ENCODE measurements at places on chromosomes 7 and 10.

GRCh38 chr7:76223286-76223972 lies 21.7 kb downstream of the SRRM3 start:
- no peak for DNase-seq

DNA sequence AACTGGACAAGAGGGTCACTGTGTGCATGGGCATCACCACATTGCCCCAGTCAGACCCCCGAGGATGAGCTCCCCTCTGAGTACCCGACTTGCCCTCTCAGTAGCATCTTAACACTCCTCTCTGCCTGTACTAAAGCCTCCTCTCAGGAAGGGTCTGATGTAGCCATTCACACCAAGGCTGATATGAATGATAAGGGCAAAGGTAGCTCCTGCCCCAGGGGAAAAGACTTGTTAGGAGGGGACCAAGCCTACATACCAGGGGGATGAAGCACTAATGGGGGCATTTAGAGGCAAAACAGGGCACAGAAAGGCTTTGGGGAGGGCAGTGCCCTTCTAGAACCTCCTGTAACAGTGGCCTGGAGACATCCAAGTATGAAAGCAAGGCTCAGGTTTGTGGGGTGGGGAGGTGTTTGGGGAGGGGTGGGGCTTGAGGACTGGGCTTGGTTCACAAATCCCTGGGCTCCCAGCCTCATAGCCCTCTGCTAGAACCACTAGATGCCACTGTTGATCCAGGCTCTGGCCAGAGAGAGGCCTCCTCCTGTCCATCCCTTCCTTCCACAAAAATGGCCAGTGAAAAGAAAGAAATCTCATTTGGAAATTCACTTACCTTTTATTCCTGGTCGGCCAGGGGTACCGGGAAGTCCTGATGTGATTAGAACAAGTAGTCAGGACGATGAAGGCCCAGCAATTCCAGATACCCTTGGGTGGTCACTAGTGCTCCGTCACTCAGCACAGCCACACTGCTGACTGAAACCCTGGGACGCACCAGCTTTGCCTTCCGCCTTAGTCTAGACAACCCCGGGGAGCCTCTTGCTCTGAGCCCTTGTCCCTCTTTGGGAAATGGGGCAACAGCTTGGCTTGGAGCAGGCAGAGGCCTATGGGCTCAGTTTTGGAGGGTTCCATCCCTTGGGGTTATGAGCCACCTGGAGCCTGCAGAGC lies 40.3 kb downstream of the COL17A1 start:
- peak; percentile 11 for DNase-seq

DNA sequence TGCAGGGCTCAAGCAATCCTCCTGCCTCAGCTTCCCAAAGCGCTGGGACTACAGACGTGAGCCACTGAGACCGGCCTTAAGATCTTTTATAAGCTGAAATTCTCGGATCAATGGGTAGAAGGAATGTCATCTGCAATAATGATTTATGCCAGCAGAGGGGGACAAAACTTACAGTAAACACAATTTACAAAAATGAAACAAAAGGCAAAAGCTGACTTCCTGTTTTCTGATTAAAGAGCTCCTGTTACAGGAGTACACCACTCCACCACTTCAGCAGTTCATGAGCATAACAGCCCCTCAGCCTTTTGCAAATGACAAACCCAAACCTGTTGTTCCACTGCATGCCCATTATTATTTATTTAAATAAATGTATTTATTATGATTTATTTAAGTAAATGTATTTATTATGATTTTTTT lies 88.5 kb upstream of the ATP6V0A4 start:
- peak; percentile 22 for DNase-seq

- DNase-seq = no peak
Observed at GRCh38 chr7:109579901-109580300, 1010.2 kb downstream of the DNAJB9 start.

DNA sequence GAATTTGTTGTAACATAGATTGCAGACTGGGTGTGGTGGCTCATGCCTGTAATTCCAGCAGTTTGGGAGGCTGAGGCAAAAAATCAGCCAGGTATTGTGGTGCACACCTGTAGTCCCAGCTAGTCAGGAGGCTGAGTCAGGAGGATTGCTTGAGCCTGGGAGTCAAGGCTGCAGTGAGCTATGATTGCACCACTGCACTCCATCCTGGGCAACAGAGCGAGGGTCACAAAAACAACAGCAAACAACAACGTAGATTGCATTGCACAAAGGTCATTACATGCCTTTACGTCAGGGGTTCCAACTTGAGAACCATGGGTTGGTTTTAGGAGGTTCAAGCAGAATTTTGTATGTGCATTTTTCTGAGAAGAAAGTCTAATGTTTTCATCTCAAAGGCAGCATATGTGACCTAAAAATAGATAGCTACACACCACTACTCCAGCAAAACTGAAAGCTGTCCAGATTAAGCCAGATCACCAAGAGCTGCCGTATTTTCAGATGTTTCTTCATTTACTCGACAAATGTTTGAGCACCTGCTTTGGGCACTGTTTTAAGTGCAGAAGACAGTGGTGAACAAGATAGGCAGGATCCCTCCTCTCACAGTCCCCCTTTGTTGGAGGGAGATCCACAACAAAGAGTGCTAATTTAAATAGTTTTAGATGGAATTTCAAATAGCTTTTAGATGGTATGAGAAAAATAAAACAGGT lies 28.3 kb upstream of the CYP26C1 start:
- no peak for DNase-seq

- no peak for DNase-seq
Observed at GRCh38 chr7:107068156-107068555, 23.7 kb downstream of the PRKAR2B start.

DNA sequence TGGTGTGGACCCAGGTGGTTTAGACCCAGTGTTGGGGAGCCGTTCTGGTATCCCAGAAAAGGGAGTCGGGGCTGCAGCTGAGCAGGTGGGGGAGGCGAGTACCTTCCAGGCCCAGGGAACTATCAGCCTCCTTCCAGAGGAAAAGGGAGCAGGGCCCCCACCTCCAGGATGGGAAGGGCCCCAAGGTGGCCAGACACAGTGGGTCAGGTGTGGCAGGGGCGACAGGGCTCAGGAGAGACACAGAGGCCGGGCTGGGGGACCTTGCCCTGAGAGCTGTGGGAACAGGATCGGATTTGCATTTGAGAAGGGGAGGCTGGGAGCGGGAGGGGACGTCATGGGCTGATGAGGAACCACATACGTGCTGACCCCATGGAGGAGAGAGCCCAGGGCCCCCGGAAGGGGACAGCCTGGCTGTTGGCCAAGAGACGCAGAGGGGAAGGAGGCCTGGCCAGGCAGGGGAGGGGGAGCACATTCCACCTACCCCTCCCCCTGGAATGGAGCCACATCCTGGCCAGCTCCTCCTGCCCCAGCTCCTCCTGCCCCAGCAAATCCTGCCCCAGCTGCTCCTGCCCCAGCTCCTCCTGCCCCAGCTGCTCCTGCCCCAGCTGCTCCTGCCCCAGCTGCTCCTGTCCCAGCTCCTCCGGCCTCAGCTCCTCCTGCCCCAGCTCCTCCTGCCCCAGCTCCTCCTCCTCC lies 9.7 kb upstream of the TTYH3 start:
- no peak for DNase-seq

DNA sequence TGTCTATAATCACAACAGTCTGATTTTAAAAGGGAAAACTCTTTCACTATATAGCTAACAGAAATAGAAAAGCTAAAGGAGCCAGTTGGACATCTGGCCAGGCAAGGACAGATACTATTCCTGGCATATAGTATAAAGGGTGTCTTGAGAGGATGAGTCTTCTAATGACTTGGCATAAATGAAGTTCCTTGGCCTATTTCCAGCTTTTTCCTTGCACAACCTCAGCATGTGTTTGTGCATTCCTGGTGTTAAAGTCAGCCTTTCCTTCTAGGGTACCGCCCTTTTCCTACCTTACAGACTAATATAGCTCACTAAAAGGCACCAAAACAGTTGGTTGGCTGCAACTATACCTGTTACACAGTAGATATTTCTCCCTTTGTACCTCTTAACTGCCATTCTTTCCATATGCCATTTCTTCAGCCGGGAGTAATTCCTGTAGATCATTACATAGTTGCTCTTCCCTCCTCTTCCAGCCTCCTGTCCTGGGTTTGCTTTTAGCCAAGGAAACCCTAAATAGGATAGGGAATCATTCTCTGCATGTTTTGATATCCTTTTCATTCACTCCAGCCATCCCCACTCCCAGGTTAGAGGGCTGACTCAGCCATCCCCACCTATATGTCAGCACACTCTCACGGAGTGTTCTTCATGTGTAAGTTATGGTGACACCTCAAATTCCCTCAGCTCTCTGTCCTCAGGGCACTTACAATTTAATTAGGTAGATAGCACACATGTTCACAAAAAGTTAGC lies 102.1 kb upstream of the MDFIC start:
- DNase-seq = peak; percentile 87

- no peak for DNase-seq
Observed at GRCh38 chr7:36473454-36474282, 84.0 kb downstream of the ANLN start.

- DNase-seq = no peak
Observed at GRCh38 chr7:14047709-14048399, 58.4 kb upstream of the ETV1 start.

DNA sequence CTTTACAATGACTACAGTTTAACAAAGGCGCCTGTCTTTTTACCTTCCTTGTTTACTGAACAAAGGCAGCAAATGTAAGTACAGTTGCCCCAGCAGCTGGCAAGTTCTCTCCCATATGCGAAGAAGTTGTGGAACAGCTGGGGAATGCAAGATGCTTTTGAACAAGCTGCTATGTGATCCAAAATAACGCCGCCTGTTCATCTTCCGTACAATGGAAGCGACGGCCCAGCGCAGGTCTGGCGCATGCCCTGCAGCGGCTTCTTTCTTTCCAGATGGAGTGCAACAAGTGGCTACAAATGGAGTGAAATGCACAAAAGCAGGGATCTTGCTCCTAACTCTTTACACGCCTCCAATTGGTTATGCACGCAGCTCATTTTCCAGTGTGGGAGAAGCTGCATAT lies 97.0 kb upstream of the SVIL start:
- DNase-seq = no peak

DNA sequence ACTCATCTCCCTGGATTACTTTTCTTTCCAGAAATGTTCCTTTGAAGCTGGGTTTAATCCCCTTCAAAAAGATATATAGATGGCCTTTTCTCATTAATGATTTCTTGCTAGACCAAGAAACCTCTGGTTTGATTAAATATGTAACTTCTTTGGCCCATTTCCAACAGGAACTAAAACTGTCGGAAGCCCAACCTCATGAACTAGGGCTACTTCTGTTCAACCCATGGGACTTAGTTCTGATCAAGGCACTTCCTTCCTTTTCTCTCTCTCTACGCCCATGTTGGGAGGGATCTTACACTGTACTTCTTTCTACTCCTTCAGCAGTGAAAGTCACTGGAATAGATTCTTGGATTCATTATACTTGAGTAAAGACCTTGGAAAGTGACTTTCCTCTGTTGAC lies 83.6 kb downstream of the TMEM106B start:
- DNase-seq = no peak

DNA sequence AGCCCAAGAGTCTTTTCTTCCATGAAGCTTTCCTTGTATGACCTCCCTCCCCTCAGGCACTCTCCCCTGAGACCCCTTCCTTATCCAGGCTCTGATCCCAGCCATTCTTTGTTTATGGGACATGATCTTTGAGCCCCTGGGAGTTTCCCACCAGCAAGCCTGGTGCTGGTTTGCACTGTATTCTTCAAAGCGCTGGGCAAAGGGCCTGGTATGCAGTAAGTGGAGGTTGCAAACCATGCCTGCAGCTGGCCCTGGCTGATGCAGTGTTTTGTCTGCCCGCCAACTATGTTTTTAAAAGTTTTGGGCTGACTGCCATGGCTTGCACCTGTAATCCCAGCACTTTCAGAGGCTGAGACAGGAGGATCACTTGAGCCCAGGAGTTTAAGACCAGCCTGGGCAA lies 6.8 kb upstream of the NODAL start:
- no peak for DNase-seq

DNA sequence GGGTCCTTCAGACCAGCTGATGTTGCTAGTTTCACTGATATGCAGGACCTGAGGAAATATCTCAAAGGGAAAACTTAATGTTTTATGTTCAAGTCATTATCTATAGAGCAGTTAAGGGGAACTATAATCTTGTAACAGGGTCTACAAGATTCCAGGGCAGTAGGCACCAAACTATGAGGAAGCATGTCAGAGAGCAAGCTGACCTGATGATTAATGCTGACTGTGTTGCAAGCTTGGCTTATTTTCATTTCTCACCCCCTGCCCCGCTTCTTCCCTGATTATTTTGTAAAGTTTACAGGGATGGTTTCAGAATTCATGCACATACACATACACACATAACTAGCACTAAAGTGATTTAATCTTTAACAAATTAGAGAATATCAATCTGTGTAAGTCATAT lies 84.3 kb upstream of the CACNA2D1 start:
- no peak for DNase-seq

GRCh38 chr10:69988094-69988493 lies 64.6 kb upstream of the MACROH2A2 start:
- DNase-seq = no peak

GRCh38 chr10:636769-637168 lies 52.7 kb downstream of the DIP2C start:
- no peak for DNase-seq

DNA sequence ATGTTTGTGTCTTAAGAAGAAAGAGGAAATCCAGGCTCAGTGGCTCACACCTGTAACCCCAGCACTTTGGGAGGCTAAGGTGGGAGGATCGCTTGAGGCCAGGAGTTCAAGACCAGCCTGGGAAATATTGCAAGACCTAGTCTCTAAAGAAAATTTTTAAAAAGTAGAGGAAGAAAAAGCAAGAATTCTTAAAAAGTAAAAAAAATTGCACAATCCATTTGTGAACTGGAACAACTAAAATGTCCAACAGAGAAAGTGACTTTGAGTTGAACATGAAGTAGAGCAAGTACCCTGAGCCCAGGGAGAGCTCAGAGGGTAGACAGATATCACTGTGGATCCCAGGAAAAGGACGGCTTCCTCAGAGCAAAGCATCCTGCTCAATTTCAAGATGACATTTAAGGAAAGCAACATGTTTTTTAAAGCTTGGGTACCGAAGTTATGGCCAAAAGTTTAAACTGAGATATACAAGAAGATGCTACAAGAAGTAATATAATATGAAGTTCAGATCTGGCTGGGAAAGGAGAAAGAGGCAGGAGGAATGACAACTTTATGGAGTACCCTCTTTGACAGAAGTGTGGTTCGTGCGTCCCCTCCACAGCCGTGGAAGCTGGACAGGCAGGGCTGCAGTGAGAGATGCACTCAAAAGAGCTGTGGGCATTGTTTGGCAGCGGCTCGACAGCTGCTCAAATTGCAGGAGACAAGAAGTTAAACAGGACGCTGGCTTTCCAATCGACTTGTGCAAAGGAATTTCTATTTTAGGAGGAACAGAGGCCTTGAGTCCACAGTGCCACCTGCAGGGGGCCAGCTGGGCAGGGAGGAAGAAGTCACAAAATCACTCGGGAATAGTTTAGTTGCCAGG lies 201.3 kb downstream of the JCAD start:
- no peak for DNase-seq

- no peak for DNase-seq
Observed at GRCh38 chr7:10657201-10657600, 316.5 kb upstream of the PHF14 start.

GRCh38 chr10:17278607-17279240 lies 50.7 kb downstream of the VIM start:
- DNase-seq = no peak

- DNase-seq = no peak
Observed at GRCh38 chr7:103983201-103983977, 6.1 kb downstream of the RELN start.

GRCh38 chr10:11154849-11155498 lies 137.3 kb downstream of the CELF2 start:
- DNase-seq = no peak

GRCh38 chr7:36673703-36674102 lies 50.6 kb downstream of the AOAH start:
- DNase-seq = no peak
